ENCODE measurements at places on chromosomes 3 and 15. TPM values are rescaled to one million over a fixed set of nuclear protein-coding genes. Genes with fewer than 3 reads are reported as not detected.

GRCh38 chr3:88690287-88690686 lies 417.1 kb upstream of the EPHA3 start:
- DNase-seq, result no peak

GRCh38 chr3:179933080-179933479 lies 103.7 kb downstream of the PEX5L start:
- DNase-seq, result peak; percentile 24

GRCh38 chr3:165749821-165750220 lies 87.4 kb downstream of the BCHE start:
- DNase-seq, result no peak

Gene SLCO2A1
- 3.9 TPM for polyA plus RNA-seq

Gene TPRG1
- not detected for polyA plus RNA-seq
